ENCODE measurements at places on chromosomes 2 and 18.
A peak's percentile ranks its signal among the peaks of the same experiment; 100 is the strongest.

GRCh38 chr2:79131687-79132086, 11.4 kb downstream of the REG1A start:
- DNase-seq, result no peak

DNA sequence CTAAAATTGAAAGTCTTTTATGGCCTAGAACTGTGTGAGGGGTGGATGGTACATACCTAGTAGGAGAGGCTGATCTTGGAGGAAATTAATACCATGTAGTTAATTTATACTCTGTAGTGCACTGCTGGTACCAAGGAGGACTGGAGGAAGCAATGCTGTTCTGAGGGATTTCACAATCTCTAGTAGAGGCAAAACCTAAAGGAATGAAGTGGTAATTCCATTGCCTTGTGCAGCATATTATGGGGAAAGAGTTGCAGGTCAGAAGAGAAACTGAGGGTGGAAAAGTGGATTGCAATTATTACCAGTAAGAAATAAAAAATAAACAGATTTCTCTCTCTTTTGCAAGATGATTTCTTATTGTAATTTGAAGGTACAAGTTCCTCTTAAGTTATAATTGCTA, 2.2 kb downstream of the ABI2 start:
- no peak for DNase-seq

DNA sequence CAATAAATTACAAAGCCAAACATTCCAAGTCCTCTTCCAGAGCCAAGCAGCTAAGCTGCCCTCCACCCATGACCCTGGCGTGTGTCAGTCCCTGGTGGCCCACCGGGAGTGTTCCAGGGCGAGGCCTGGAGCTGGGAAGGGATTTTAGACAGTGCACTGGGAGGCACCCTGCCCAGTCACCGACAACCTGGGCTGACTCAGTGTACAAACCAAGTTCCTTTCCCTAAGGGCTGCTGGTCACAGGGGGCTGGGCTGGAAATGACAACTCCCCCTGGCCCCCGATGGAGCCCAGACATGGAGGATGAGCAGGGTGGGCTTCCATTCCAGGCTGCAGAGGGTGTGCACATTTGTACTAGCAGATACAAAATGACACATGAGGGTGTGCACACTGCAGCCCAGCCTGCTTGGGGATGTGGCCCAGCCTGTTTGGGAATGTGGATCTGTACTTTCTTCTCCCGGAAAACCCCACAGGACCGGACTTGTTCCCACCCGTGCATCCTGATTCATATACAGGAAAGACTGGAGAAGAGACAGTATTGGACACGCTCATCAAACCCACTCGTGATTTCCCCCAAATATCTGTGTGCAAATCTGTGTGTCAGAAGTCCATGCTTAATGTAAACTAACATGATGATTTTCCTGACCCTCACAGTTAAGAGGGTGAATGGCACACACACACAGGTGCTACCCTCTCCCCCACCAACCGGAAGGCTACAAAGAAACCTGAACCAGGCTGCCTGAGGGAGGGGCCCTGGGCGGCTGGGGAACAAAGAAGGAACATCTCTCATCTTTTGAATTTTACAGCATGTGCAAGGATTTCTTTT, 58.9 kb downstream of the NDUFA10 start:
- DNase-seq, result no peak

GRCh38 chr2:231104115-231104713, 20.6 kb downstream of the HTR2B start:
- DNase-seq, result peak; percentile 68

DNA sequence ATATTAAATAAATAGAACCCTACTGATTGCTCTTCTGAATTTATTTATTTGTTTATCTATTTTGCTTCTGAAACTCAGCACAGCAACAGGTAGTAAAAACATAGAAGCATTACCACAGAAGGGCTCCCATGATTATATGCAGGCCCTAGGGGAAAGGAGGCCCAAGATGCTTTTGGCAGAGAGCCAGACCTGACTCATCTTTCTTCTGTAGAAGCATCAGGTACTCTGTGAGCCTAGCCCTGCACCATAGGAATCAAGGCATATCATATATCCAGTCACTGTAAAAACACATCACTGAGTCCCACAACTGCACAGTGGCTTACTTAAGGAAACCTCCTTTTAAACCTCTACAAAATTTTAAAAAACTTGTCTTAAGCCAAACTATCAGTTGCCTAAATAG, 1.8 kb downstream of the SCN9A start:
- no peak for DNase-seq

DNA sequence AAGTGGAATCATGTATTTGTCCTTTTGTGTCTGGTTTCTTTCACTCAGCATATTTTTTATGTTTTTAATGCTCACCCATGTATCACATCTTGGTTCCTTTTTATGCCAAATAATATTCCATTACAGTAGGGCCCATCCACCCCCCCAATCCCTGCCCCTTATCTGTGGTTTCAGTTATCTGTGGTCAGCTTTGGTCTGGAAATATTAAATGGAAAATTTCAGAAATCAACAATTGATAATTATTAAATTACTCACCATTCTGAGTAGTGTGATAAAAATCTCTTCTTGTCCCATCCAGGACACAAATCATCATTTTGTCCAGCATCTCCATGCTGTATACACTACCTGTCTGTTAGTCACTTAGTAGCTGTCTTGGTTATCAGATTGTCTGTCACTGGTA, 66.7 kb downstream of the BIRC6 start:
- DNase-seq, result no peak

DNA sequence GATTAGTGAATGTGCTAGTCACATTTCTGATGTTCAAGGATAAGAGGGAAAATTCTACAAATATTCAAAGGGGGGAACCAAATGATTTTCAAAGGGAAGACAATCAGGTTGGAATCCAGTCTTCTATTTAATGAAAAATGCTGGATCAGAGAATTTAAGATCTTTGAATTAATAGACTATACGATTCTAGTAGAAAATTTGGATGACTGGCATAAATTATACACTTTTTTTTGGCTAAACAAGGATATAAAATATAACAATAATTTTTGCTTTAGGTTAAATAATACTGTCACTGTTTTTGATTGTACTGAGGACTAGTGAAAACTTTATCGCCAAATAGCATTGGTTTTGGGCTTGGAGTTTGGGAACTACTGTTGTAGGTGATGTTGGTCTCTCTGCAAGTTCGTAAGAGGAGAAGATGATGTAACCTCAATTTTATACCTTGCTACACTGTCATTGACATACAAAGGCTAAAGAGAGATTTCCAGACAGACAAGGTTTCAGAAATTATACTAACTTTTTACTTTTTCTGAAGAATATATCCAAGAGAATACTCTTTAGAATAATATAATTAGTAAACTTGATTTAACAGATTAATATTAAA, 51.3 kb downstream of the NCOA1 start:
- DNase-seq, result no peak

DNA sequence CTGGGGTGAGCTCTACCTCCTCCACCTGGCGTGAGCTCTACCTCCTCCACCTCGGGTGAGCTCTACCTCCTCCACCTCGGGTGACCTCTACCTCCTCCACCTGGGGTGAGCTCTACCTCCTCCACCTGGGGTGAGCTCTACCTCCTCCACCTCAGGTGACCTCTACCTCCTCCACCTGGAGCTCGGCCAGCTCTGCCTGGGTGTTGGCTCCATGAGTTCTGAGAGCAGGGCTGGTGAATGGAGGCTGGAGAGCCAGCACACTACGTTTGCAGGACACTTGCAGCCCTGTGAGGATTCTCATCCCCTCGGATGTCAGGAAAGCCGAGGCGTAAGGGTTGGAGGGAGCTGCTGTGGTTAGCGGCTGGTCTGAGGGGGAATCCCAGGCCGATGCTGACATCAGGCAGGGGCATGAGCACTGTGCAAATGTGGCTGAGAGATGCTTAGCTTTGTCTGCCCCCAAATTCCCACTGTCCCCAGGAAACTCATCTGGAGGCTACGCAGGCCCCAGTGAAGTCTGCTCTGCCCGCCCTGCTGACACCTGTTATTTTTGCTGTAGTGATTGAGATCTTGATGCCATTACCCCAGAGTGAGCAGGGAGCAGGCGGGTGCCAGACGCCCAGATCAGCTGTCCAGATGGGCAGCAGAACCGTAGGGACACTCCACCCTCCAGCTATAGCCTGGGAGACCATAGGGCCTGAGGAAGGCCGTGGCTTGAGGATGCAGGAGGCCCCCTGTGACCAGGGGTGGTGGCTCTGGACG, 3.3 kb downstream of the CROCC2 start:
- DNase-seq, result no peak

- no peak for DNase-seq
Observed at GRCh38 chr2:137942833-137943677, 21.2 kb upstream of the HNMT start.

DNA sequence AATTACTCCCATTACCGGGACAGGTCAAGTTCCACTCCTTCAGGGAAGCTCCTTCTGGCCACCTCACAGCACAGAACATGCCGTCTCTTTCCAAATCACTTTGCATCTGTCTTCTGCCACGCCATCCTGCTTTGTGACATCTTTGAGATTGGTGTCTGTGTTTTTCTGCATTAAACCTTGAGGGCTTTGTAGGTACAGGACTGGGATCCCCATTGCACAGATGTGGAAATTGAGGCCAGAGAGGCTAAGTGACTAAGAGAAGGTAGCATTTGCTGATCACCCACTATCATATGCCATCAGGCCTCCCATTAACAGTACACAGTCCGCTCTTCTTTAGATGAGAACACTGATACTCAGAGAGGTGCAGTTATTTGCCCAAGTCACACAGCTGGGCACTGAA, 9.5 kb upstream of the CYP27C1 start:
- DNase-seq, result no peak

- DNase-seq, result no peak
Observed at GRCh38 chr2:34012715-34013302, 413.7 kb upstream of the FAM98A start.

DNA sequence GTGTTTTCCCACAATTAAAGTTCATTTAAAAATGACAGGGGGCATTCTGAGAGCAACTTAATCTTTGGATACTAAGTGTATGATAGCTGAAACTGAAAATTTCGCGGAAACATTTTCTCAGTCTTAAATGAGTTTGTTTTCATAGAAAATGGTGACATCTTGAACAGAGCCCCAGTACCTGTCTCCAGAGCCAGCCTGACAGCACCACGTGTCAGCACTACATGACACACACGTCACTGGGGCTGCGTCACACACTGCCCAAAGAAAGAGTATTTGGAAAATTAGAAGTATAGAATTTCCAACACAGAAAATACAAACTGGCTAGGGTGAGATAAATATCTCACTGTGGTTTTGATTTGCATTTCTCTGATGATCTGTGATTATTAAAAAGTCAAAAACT, 50.8 kb downstream of the CMPK2 start:
- DNase-seq, result no peak

DNA sequence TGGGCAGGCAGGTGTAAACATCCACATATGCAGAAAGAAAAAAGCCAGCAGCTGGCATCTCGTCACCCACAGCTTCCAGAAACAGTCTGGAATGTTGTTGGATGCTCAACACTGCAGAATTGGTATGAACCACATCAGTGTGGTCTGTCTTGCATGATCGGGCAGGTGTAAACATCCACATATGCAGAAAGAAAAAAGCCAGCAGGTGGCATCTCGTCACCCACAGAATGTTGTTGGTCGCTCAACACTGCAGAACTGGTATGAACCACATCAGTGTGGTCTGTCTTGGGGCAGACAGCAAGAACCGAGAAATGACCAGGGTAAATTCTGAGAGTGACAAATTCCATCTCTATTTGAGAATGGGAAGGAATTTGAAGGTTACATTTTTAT, 39.6 kb downstream of the DOCK10 start:
- no peak for DNase-seq
